Breast epithelium (tissue), 4 donors: ENCODE measurements at places on chromosomes 11 and 22. TPM values are rescaled to one million over a fixed set of nuclear protein-coding genes. Genes with fewer than 3 reads are reported as not detected.

DNA sequence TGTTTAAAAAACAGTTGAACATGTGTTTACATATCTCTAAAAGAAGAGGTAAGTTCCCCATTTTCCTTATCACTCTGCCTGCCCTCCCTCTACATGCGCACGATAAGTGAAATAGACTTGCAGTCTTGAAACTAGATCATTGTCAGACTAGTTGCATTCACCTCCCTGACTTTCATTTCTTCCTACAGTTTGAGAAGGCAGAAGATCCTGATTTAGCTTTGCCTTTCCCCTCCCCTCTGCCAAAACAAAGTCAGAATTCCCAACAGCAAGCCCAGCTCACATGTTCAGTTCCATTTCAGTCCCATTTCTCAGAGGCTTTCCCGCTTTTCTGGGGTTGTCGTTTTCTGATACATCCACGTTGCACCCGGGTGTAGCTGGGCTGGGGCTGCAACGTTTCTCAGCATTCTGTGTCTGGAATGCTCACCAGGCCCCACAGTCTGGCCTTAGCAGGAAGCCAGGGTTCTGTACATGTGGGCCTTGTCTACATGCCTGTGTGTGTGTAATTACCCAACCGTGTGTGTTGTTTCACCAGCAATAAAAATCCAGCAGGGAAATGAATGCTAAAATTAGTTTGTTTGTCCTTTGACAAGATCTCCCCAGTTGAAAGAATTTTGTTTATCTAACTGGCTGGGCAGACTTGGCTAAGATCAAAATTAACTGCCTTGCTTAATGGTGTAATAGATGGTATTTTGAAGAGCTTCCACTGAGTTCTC is 179.2 kb downstream of the DBX1 start:
- no peaks in the 10 kb centered on the region for H3K36me3 ChIP-seq
- DNase-seq, result no peak
- H3K27ac ChIP-seq, result peak overlapping the region; percentile 16
- no peak overlapping the region for H3K4me3 ChIP-seq
- H3K4me1 ChIP-seq, result no peaks in the 10 kb centered on the region

DNA sequence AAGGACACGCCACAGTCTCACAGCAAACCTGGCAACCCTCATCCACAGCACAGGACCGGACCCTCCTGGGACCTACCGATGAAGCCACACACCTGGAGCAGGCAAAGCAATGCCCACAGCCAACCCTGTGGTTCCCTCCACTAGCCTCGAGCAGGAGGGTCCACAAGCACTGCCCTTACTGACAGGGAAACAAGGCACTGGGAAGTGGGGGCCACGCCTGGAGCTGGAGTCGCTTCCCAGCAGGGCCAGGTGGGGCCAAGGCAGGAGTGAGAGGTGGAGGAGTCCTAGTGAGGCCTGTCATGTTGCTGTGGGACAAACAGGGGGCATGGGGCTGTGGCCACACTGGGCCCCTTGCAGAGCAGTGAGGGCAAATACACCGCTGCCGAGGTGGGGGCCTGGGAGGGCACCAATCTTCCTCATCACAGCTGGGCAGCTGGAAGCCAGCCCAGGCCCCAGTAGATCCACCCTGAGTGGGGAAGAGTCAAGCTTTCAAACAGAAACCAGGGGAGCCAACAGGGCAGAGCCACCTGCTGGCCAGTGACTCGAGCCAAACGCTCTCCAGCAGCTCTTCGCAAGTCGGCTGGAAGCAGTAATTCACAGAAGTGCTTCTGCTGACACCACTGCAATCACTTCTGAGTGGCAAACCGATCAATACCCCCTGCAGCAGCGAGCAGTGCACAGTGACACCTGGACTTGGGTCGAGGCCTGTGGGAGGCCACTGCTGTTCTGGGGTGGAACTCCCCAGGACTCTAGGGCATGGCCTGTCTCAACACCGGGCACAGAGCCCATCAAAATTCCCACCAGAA is 13.7 kb downstream of the SULT4A1 start:
- no peaks in the 10 kb centered on the region for H3K4me1 ChIP-seq
- H3K36me3 ChIP-seq, result no peaks in the 10 kb centered on the region
- H3K27me3 ChIP-seq, result no peaks in the 10 kb centered on the region
- no peak overlapping the region for H3K4me3 ChIP-seq
- DNase-seq, result peak; percentile 48

GRCh38 chr22:47879346-47879745 is 1116.9 kb downstream of the TBC1D22A start:
- H3K4me3 ChIP-seq, result no peak overlapping the region
- H3K4me1 ChIP-seq, result no peaks in the 10 kb centered on the region
- no peaks in the 10 kb centered on the region for H3K36me3 ChIP-seq
- H3K27me3 ChIP-seq, result peaks cover 4% of the 10 kb centered on the region
- DNase-seq, result no peak

Gene THOC5
- total RNA-seq, result 33.2 TPM

Gene OPCML
- not detected for total RNA-seq

Gene CD248
- total RNA-seq, result 17.3 TPM
